ENCODE measurements at places on chromosomes 1 and 21.

DNA sequence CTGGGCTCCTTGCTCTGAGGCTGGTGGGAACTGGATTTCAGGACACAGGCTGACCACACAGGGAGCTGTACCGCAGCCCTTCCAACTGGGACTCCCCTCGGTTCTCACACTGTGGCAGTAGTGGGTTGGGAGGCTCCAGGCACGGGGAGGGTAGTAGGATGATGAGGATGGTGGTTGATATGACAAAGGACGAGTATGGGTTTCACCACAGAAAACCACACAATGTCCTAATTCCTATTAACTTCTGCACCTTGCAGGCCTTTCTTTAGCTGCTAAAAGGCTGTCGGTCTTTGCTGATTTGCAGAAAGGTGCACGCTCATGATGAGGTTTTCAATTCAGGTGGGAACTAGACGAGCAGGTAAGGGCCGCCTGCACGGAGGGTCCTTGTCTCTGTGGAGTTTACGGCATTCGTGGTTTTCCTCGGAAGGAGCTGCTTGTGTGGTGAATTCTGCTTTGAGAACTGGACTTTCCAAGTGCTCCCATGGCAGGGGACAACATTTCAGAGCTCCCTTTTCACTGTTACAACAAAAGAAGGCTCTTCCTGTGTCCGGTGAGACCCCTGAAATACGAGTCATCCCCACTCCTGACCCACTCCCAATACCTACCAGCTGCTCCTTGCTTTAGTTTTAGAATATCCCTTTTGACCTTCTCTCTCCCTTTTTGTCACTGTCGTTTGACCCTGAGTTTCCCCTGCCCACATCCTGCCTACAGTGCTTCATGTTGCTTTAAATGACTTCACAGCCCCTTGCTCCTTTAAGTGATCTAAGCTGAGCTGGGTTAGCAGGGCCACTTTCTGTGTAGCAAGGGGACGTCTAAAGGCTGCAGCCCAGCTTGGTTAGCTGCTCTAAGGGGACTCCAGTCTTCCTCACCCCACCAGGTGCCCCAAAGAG lies 125.1 kb downstream of the MRPS6 start:
- DNase-seq, result no peak

DNA sequence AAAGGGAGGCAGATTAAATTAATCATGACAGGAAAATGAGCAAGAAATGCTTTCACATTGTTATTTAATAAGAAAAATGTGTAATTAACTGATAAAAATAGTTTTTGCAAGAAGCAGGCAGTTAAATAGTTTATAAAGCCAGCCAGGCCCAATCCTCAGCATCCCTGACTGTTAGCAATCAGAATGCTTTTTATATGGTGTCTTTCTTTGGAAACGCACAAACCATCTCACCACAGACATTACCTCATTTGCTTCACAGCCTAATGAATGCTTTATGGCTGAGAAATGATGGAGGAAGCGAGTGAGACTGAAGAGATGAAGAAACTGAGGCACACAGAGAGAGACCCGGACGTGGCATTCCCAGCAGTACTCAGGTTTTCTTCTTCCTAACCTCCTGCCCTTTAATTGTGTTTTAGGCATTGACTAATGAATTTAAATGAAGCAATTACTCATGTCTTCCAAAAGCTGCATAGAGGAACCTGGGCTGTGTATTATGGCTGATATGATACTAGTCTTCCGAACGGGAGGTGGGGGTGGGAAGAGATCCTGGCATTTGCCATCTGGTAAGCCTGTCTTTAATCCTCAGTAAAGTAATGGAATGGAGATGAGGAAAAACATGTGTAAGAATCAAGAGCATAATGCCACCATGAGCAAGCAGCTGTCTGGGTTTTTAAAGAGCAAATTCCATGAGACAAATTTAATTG lies 116.1 kb upstream of the LMO4 start:
- peak; percentile 28 for DNase-seq

DNA sequence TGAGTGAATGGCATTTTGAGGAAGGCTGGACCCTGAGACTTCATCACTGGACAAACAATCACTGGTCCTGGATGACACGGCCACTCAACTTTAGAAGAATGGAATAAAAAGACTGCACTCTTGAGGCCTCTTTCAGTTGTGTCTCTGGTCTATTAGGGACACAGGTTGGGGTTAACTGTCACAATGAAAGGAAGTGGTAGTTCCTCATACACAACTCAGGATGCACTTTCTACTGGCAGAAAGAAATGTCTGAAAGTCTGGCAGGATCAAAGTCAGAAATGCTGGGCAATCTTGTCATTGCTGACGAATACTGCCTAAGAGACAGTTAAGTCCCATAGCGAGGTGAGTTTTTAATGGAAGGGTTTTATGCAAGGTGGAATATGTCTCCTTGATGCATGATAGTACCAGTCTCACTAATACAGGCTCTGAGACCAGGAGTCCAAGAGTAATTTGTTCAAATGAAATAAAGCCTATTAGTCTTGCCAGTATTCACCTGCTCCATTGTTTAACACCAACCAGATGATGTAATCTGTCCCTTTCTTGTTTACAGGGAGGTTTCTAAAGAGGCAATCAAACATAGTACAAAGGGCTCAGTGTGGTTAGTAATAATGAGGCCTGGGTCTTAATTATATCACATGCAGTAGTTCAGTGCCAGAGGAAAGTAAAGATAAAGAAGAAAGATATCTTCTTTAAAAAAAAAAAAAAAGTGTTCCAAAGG lies 11.2 kb upstream of the RRP15 start:
- no peak for DNase-seq

GRCh38 chr1:231959225-231959884 lies 332.8 kb downstream of the DISC1 start:
- peak; percentile 60 for DNase-seq

- DNase-seq, result no peak
Measured at GRCh38 chr1:46204406-46204742, 1.2 kb downstream of the LURAP1 start.

DNA sequence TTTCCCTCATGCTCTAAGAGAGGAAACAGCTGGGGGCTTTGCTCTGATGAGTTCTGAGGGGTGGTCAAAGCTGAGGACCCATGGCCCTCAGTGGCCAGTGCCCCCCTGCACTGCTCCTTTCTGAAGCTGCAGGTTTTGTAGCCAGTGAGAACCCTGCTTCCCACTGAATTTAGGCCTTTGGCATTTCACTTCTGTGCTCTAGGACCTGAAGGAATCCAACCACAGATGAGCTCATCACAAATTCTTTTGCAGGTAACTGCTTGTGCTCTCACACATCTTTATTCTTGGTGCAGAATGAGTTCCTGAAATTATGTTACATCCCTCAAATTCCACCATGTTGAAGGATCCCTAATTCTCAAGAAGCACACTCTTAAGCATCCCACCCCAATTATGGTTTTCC lies 248.7 kb upstream of the IRF2BP2 start:
- no peak for DNase-seq

GRCh38 chr21:15212206-15212605 lies 147.4 kb upstream of the NRIP1 start:
- DNase-seq, result no peak

DNA sequence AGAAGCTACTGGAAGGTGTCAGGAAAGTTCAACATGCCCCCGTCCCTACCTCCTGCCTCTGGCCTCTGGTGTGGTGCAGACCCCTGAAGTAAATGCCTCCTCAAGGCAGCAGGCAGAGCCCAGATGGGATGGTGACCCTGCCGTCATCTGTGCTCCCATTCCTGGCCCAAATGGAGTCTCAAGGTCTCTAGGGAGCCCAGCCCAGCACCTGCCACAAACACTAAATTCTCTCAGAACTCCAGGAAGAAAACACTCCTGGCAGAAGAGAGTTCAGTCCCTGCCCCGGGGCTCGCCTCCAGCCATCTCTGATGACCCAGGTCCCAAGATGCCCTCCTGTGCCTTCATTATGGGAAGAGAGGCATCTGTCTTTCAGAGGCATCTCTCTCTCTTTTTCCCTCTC lies 261.6 kb upstream of the TMEM51 start:
- no peak for DNase-seq

DNA sequence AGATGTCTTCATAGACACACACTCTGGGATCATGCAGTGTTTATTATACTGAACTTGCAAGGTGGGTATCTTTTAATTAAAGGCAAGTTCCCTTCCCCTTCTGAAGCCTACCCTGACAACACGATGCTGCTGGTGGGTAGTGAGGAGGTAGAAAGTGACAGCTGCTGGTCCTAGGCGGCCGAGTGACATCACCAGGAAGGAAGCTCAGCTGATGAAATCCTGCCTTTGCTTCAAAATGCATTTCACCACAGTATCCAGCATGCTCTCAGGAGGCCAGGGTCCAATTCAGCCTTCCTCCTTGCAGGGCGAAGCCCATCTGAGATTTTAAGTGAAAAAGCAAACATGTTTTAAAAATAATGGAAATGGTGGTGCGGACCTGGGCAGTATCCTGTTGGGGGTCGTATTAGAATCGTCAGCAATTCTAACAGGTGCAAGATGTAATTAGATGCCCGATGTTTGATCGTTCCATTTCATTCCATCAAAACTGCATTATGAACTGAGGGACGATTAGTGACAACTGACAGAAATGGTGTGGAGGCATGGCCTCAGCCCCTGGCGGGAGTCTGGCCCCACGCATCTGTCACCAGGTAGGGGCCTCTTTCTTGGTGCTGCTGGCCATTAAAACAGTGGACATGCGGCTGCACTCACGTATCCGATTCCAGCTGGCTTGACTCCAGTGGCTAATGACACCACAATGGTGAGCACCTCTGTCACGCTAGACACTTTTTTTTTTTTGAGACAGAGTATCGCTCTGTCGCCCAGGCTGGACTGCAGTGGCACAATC lies 324.8 kb upstream of the C1orf174 start:
- no peak for DNase-seq

DNA sequence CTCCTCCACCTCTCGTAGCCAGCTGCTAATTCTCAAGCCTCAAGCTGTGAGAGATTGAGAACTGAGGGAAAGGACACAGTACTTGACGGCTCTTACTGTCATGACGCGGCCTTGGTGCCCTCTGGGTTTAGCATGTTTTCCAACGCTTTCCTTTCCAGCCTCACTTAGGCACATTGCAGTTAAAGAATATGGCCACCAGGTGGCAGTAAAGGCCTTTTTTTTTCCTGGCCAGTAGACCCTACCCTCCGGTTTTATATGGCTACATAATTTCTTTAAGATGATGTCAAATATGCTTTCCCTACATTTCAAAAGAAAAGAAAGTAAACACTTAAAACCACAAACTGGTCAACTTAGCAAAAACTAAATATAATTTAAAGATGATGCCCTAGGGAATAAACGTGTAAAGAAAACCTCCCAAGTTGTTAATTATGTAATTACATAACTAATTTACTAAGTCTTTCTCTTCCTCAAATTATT lies 56.8 kb upstream of the PRDX6 start:
- no peak for DNase-seq

- no peak for DNase-seq
Measured at GRCh38 chr21:15332572-15332971, 267.8 kb upstream of the NRIP1 start.

- no peak for DNase-seq
Measured at GRCh38 chr1:240019524-240019923, 72.2 kb upstream of the FMN2 start.

- DNase-seq, result no peak
Measured at GRCh38 chr1:226063977-226064815, 1.7 kb downstream of the H3-3A start.

DNA sequence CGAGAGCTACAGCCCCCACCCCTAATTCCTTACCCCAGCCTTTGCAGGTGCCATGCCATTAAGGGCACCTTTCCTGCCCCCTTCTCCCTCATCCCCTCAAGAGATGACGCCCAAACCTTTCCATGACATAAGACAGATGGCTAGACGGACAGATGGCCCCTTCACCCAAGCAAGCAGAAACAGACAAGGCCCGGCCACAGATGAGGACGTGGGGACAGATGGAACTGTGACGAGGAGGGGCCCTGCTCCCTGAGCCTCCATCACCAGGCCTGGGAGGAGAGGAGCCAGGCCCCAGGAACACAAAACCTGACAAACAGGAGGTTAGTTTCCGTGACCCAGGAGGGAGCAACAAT lies 24.7 kb upstream of the PEF1 start:
- DNase-seq, result no peak

DNA sequence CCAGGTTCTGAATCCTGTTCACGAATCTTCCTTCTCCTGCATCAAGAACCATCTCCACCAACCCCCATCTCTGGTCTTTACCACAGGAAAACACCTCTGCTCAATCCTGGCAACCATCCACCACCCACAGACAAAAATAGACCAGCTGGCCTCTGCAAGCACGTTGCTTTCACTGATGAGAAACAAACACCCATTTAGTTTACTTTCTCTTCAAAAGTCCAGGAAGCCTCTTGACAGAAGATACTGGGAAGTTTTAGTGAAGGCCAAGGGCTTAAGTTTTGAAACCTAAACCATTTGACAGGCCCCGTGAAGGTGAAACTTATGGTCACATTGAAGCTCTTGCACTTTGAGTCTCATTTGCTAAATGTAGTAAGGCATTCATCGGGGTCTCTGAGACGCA lies 122.6 kb upstream of the PPP2R5A start:
- peak; percentile 16 for DNase-seq

- no peak for DNase-seq
Measured at GRCh38 chr1:181433931-181434330, 49.4 kb upstream of the CACNA1E start.

- DNase-seq, result no peak
Measured at GRCh38 chr1:230208619-230209261, 141.7 kb downstream of the GALNT2 start.

DNA sequence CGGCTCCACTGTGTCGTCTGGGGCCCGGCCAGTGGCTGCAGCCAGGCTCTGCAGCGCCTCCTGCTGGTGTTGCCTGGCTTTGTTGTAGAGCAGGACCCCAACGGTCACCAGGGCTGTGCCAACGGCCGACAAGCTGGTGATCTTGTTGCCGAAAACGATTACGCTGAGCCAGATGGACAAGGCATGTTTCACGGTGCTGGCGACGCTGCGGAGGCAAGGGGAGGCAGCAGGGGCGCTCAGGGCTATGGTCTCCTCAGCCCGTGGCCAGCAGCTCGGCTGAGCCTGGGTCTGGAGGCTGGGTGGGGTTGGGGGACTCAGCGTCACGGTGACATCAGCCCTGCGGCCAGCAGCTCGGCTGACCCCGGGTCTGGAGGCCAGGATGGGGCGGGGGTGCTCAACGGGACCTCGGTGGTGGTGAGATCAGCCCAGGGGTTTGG lies 7.0 kb upstream of the CDK11B start:
- no peak for DNase-seq

DNA sequence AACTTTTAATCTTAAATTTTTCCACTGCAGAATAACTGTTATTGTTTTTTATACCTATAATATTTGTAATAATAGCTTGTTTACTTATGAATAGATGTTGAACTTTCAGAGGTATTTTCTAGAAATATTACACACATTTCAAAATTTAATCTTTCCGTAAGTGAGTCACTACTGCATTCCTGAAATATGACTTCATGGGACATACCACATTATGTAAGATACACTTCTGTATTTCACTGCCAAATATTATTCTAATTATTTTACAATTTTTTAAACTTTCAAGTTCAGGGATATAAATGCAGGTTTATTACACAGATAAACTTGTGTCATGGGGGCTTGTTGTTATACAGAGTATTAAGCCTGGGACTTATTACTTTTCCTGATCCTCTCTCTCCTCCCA lies 2220.5 kb downstream of the NCAM2 start:
- no peak for DNase-seq

Measured in AG09309 (cell line).